Colonic mucosa (tissue), 4 donors: ENCODE measurements at places on chromosomes 5 and 9.

- no peaks in the 10 kb centered on the region for H3K27me3 ChIP-seq
- no peaks in the 10 kb centered on the region for H3K4me1 ChIP-seq
- H3K4me3 ChIP-seq = no peak overlapping the region
These were observed 377.0 kb upstream of the ACTBL2 start for GRCh38 chr5:57859626-57860025.

DNA sequence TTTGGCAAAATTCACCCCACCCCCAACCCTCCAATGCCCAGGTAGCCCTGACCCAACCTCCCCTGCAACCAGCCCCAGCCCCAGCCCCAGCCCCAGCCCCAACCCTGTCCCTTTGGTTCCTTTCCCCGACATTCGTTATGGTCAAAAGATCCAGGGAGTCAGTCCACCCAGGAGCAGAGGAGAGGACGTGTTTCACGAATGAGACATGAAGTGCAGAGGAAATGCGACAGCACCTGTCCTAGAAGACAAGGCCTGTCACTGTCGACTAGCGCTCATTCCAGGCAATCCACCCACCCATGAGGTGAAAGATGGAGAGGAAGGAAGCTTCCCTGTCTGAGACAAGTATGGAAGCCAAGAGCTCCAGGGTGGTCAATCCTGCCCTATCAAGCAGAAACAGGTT, 485.0 kb downstream of the SPATA31A7 start:
- no peak for DNase-seq
- no peaks in the 10 kb centered on the region for H3K36me3 ChIP-seq
- H3K4me3 ChIP-seq = no peak overlapping the region
- H3K4me1 ChIP-seq = no peaks in the 10 kb centered on the region
- no peak overlapping the region for H3K27ac ChIP-seq

GRCh38 chr9:840343-840742, 1.2 kb upstream of the DMRT1 start:
- peaks cover 38% of the 10 kb centered on the region for H3K27me3 ChIP-seq
- no peaks in the 10 kb centered on the region for H3K36me3 ChIP-seq
- no peak overlapping the region for H3K4me3 ChIP-seq
- no peak for DNase-seq
- H3K4me1 ChIP-seq = no peaks in the 10 kb centered on the region
- H3K27ac ChIP-seq = no peak overlapping the region

- DNase-seq = no peak
- H3K27ac ChIP-seq = no peak overlapping the region
- H3K4me1 ChIP-seq = no peaks in the 10 kb centered on the region
- H3K27me3 ChIP-seq = no peaks in the 10 kb centered on the region
These were observed 64.6 kb upstream of the ZFR start for GRCh38 chr5:32508806-32509805.

DNA sequence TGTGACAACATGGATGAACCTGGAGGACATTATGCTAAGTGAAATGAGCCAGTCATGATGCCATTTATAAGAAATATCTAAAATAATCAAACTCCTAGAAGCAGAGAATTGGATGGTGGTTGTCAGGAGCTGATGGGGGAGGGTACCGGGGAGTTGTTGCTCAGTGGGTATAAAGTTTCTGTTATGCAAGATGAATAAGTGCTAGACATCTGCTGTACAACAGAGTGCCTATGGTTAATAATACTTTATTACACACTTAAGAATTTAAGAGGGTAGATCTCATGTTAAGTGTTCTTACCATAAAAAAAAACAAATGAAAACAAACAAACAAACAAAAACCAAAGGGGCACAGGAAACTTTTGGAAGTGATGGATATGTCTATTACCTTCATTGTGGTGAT, 13.0 kb upstream of the CCDC69 start:
- H3K27me3 ChIP-seq = no peaks in the 10 kb centered on the region
- H3K4me1 ChIP-seq = no peaks in the 10 kb centered on the region
- H3K4me3 ChIP-seq = no peak overlapping the region
- no peak overlapping the region for H3K27ac ChIP-seq
- DNase-seq = no peak

GRCh38 chr5:179123491-179124272, 63.5 kb downstream of the ZNF354C start:
- peak; percentile 12 for DNase-seq
- H3K4me1 ChIP-seq = no peaks in the 10 kb centered on the region
- no peaks in the 10 kb centered on the region for H3K36me3 ChIP-seq
- H3K4me3 ChIP-seq = no peak overlapping the region

GRCh38 chr5:158164296-158165047, 305.5 kb upstream of the CLINT1 start:
- H3K4me3 ChIP-seq = no peak overlapping the region
- no peak for DNase-seq
- H3K4me1 ChIP-seq = no peaks in the 10 kb centered on the region
- H3K27ac ChIP-seq = no peak overlapping the region

- H3K36me3 ChIP-seq = no peaks in the 10 kb centered on the region
- H3K27me3 ChIP-seq = no peaks in the 10 kb centered on the region
- no peak overlapping the region for H3K4me3 ChIP-seq
- H3K4me1 ChIP-seq = no peaks in the 10 kb centered on the region
- DNase-seq = no peak
- no peak overlapping the region for H3K27ac ChIP-seq
These were observed 2.8 kb upstream of the PTPDC1 start for GRCh38 chr9:94081435-94081834.

- no peak overlapping the region for H3K27ac ChIP-seq
- no peak overlapping the region for H3K4me3 ChIP-seq
These were observed 127.1 kb downstream of the MYO10 start for GRCh38 chr5:16809010-16809394.
